ENCODE measurements at places on chromosomes 13 and 19.

DNA sequence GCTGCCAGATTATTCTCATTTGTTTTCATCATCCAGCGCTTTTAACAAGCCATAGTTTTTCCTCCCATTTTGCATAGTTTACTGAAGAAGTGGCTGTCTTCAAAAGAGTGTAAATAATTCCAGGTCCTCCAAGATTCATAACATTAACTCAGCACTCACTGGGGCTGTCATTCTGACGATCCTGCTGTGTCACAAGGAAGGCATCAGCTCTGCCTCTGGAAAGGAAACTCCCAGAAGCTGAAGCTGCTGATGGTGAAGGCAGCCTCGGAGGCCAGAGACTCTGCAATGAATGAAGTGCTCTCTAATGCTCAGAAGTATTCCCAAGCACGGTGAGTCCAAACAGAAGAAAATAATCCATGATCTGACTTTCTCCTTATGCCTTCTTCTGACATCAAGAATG is 60.0 kb downstream of the FLT1 start:
- no peak for DNase-seq

- DNase-seq: no peak
Observed at GRCh38 chr19:1482361-1483130, 3.5 kb upstream of the C19orf25 start.

DNA sequence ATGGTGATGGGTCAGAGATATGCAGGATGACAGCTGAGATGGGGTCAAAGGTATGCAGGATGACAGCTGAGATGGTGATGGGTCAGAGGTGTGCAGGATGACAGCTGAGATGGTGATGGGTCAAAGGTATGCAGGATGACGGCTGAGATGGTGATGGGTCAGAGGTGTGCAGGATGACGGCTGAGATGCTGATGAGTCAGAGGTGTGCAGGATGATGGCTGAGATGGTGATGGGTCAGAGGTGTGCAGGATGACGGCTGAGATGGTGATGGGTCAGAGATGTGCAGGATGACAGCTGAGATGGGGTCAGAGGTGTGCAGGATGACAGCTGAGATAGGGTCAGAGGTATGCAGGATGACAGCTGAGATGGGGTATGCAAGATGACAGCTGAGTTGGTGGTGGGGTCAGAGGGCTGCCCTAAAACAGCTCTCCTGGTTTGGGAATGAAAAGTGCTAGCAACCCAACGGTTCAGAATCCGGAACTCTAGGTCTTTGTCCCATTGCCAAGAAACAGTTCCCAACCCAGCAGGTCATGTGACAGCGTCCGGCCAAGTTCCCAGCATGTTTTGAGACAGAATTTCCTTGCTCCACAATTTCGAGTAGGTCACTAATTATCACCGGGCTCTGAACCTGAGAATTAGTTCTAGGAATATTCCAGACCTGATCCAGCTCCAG is 3.2 kb downstream of the SELENOW start:
- DNase-seq: no peak

- DNase-seq: no peak
Observed at GRCh38 chr13:110387451-110388107, 80.5 kb downstream of the COL4A2 start.

DNA sequence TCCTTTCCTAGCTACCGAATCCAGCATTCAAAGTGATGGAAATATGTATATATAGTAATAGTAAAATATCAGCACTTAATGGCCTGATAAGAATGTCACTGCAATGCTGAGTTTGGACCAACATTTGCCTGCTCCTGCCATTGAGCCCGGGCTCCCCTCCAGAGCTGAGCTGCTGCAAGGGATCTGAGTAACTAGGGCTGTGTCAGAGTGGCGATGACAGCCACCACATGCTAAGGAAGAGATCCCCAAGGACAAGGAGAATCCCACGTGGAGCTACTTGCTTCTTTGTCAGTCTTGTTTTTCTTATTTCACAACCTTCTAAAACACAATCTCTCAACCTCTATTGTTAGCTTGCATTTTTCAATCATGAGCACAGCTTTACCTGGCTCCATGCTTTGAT is 19.5 kb upstream of the ALOX5AP start:
- DNase-seq: no peak

GRCh38 chr13:61094865-61095264 is 320.8 kb downstream of the PCDH20 start:
- no peak for DNase-seq
